ENCODE measurements at places on chromosomes 7 and 10.

GRCh38 chr7:68146983-68147382, 1150.3 kb downstream of the TYW1 start:
- no peak for DNase-seq

- DNase-seq = no peak
Measured at GRCh38 chr10:47047127-47047504, 135.9 kb downstream of the PTPN20 start.

DNA sequence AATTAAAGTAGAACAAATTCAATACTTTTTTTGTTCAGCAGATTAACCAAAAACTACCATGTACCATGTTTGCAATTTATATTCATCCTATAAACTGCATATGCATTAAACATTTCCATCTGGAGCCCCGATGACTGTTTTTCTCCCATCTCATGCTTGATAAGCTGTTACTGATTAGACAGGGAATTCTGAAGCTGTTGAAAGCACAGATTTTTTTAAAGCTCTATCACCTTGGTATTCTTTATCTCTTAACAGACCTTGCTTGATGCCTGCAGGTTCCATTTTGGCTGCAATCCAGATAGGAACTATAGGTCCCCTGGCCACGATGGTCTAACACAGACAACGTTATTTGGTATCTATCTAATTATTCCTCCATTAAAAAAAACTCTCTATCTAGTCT, 961.7 kb downstream of the CNTNAP2 start:
- no peak for DNase-seq

GRCh38 chr10:73553761-73554160, 37.4 kb downstream of the USP54 start:
- no peak for DNase-seq

- DNase-seq = no peak
Measured at GRCh38 chr7:101277155-101277554, 32.3 kb upstream of the FIS1 start.

- no peak for DNase-seq
Measured at GRCh38 chr7:20030417-20030816, 186.8 kb downstream of the MACC1 start.

DNA sequence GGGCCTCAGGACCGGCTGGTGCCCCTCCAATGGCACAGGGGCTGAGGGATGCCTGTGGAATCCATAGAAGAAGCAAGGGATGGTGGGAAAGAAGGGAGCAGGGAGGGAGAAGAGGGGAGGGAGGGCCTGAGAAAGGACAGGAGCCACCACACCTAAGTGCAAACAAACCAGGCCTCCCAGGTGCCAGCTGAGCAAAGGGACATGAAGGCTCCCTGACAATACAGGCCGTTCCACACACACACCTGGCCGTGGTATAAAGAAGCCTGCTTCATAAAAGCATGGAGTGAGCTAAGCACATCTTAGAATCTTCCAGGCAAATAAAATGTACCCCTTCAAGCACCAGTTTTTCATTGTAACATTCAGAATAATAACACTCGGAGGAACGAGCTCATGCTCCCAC, 54.0 kb downstream of the OAT start:
- no peak for DNase-seq

Measured in SW 1271 (cell line).